Fibroblast of gingiva (primary cell): ENCODE measurements at places on chromosomes 7 and 10.
A peak's percentile ranks its signal among the peaks of the same experiment; 100 is the strongest.

- peak; percentile 99 for DNase-seq
Observed at GRCh38 chr7:40199076-40199802, 64.4 kb downstream of the SUGCT start.

GRCh38 chr7:8591289-8591688, 157.9 kb downstream of the NXPH1 start:
- no peak for DNase-seq

- peak; percentile 36 for DNase-seq
Observed at GRCh38 chr10:122435212-122435827, 19.1 kb upstream of the ARMS2 start.

DNA sequence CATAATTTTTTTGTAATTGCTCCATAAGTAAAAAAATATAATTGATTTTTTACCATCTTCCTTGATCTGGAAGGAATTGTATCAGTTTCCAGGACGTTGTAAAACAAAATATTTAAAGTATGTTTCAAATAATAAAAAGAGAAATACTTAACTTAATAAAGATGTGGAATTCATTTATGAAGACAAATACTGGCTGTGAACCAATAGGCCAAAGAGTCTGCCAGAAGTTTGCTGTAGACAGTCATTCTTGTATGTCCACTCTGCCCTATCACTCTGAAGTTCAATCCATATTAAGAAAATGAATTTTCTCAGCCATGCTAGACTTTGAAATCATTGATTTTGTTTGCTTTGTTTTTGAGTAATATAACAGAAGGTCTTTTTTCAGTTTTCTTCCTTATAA, 256.4 kb downstream of the TRIL start:
- DNase-seq: peak; percentile 40

DNA sequence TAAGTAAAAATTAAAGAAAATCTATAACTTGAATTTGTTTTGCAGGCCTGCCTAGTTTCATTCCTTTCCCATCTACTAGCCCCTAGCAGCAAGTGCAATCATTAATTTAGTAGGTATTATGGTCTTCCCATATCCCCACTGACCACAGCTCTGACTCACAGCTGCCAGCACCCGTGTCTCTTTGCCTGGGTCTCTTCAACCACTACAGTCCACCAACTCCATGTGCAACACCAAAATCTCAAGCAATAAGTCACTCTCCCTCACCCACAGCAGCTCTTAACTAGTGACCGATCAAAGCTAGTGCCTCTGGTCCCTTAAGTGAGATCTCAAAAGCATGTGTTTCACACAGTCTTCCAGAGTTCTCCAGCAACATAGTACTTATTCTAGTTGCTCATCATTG, 26.0 kb upstream of the THSD7A start:
- DNase-seq: no peak

DNA sequence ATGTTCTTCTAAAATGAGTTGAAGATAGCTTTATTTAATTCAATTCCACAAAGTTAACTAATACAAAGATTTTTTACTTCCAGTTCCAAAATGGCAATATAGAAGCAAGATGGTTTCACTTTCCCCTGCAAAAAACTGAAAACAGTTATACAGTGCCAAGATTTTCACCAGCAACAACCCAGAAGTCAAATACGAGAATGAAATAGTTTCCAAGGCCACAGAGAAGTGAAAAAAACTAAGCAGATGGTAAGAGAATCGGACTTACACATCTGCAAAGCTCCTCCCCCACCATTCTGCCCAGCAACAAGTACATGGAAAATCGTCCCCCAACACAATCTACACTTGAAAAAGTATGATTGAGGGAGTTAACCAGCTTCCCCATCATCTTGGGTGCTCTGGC, 30.3 kb upstream of the KEL start:
- peak; percentile 21 for DNase-seq

- DNase-seq: no peak
Observed at GRCh38 chr7:68840991-68841390, 757.3 kb upstream of the AUTS2 start.

DNA sequence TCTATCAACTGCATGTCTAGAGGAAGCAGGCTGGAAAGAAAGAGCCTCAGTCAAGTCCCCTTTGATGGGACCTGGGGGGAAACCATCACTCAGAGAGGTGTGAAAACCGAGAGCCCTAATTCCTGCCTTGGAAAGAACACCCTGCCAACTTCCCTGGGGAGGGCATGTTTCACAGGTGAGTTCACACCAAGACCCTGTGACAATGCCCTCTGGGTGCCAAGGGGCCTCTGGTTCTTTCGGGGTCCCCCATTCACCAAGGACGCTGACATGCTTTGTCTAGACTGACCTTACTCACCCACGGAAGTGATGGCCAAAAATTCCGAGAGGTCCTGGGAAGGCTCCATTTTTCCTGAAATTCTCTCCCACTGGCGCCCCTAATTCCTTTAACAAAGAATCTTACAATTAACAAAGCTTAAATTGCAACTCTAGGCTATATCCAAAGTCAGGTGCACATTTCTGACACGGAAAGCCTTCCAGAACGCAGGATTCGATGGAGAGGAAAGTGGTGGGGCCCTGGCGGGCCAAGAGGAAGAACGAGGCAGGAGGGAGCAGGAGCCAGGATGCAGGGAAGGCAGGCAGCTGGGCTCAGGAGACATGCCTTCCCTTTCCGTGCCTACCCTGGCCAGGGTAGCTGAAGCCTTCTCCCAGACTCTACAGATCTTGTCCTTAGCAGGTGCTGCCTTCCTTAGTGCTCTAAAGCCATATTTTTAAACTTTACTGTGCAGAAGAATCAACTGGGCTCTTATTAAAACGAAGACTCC, 23.7 kb downstream of the VSTM4 start:
- DNase-seq: no peak

DNA sequence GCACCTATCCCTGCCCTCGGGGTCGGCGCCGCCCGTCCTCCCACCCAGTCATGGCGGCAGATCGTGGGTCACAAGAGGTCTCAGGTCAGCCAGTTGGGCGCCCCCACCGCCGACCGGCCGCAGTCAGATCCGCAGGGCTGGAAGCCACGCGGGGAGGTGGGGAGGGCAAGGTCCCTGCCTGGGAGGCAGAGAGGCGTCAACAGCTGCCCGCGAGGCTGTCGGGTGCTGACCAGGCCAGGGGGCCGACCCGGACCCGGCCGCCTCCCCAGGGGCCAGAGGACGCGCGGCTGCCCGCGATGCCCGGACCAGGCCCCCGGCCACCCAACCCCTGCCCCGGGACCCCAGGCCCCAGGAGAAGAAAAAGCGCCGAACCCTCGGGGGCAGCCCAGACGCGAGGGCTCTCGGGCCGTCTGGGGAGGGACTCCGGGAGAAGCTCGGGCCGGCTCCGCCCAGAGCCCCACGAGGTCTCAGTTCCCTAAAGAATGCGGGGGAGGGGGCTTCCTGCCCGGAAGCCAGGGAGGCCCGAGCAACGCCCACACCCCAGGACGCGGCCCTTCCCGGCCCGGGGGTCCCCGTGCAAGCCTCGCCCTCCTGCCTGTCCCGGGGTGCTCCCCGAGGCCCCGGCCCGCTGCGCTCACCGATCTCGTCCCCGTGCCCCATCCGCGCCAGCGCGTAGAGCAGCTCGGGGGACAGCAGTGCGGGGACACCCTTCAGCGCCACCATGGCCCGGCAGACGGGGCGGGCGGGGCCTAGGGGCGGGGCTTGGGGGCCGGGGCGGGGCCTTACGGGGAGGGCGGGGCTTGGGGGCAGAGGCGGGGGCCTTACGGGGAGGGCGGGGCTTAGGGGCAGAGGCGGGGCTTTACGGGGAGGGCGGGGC, at the start of gene FUOM:
FUOM (minus strand) TSS at position 735 of the 877 bp plus-strand sequence; CDS start at position 723, 12 bp downstream.
- no peak for DNase-seq

DNA sequence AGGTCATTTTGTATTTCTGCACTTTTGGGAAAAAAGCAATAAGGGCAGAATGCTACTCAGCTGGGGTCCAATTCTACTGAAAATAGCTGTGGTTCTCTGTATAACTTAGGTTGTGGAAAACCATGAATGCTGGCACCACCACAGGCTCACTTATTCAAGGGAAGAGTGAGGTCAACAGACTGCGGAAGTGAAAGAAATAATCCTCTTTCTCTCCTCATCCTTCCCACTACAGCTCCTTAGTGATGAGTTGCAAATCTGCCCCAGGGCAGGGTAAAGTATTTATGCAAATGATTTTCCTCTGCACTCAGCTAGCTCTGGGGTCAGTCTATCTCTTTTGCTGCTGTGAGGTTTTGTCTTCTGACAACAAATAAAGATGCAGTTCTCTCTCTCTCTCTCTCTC, 74.1 kb upstream of the PTPRZ1 start:
- no peak for DNase-seq

- DNase-seq: no peak
Observed at GRCh38 chr10:13656337-13657100, 69.8 kb downstream of the PRPF18 start.
